ENCODE measurements at places on chromosomes 4 and X.

- DNase-seq: no peak
Observed at GRCh38 chrX:123455693-123456092, 271.6 kb downstream of the GRIA3 start.

- no peak for DNase-seq
Observed at GRCh38 chr4:7978489-7978888, 38.8 kb upstream of the AFAP1 start.

GRCh38 chr4:158384414-158384813, 137.3 kb upstream of the RXFP1 start:
- no peak for DNase-seq

GRCh38 chrX:13164611-13165010, 120.2 kb upstream of the FAM9C start:
- no peak for DNase-seq

DNA sequence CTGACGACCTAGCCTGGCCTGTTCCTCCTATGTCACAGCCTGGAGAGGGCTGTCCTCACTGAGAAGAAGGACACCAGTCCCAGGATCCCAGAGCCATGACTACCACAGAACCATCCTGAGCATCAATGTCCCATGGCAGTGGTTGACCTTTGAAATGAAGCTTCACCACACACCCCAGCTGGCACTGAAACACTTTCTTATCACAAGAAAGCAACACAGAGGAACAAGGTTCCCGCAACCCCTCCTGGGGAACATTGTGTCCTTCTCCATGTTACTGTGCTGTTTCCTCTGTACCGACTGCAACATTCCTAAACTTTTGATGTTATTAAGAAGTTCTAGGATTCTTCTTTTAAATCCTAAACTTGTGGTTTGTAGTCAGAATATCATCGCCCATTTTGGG, 21.2 kb upstream of the FAM156A start:
- no peak for DNase-seq

DNA sequence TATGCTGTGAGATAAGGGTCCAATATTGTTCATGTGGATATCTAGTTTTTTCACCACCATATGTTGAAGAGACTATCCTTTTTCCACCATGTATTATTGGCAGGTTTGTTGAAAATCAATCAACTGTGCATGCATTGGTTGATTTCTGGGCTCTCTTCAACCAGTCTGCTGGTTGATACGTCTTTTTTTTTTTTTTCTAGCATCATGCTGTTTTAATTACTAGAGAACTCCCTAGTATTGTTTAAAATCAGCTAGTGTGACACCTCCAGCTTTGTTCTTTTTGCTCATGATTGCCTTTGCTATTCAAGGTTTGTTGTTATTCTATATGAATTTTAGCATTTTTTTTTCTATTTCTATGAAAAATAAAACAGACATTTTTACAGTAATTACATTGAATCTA, 123.9 kb downstream of the SLC7A11 start:
- no peak for DNase-seq

GRCh38 chrX:14865201-14865600, 7.7 kb downstream of the FANCB start:
- no peak for DNase-seq

- no peak for DNase-seq
Observed at GRCh38 chr4:108543359-108543968, 76.9 kb upstream of the RPL34 start.

- no peak for DNase-seq
Observed at GRCh38 chr4:48450740-48451139, 32.4 kb upstream of the SLC10A4 start.

- no peak for DNase-seq
Observed at GRCh38 chr4:140866492-140867005, 110.4 kb upstream of the TBC1D9 start.

GRCh38 chrX:9646471-9647224, 119.0 kb downstream of the GPR143 start:
- DNase-seq: no peak

GRCh38 chr4:153497091-153497531, 31.0 kb downstream of the TMEM131L start:
- DNase-seq: no peak

- no peak for DNase-seq
Observed at GRCh38 chr4:113276464-113277170, 227.2 kb downstream of the ANK2 start.

DNA sequence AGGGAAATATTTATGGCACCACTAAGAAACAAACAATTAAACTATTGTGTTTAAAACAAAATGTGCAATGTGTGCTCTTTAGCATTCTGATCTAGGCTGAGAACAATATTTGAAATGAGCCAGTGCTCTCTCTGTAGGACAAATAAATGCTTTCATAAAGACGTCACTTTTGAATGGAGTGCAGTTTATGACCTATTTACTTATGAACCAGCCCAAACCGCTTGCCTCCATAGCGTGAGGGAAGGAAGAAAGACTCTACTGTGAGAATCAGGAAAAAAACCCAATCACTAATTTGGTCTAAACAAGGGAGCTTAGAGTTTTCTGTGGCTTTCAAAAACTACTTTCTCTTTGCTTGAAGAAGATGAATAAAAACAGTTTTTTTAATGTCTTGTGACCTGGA, 39.4 kb downstream of the SAT1 start:
- DNase-seq: no peak

GRCh38 chr4:48028696-48029095, 12.1 kb downstream of the NIPAL1 start:
- DNase-seq: no peak

DNA sequence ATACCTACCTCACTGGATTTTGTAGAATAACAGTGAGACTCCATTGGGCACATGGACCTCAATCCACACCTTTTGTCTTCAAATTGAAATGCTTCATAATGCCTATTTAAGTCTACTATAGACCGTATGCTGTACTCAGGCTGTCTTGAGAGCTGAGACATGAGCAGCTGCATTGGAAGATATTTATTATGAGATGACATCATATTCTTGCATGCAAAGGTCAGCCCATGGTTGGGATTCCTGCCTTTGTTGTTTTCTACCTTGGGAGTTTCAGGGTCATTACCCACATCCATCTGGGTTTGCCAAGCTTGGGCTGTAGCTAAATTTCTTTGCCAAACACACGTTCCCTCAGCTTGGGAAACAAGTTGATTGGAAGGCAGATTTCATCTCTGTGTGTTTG, 33.2 kb upstream of the MAMLD1 start:
- no peak for DNase-seq

DNA sequence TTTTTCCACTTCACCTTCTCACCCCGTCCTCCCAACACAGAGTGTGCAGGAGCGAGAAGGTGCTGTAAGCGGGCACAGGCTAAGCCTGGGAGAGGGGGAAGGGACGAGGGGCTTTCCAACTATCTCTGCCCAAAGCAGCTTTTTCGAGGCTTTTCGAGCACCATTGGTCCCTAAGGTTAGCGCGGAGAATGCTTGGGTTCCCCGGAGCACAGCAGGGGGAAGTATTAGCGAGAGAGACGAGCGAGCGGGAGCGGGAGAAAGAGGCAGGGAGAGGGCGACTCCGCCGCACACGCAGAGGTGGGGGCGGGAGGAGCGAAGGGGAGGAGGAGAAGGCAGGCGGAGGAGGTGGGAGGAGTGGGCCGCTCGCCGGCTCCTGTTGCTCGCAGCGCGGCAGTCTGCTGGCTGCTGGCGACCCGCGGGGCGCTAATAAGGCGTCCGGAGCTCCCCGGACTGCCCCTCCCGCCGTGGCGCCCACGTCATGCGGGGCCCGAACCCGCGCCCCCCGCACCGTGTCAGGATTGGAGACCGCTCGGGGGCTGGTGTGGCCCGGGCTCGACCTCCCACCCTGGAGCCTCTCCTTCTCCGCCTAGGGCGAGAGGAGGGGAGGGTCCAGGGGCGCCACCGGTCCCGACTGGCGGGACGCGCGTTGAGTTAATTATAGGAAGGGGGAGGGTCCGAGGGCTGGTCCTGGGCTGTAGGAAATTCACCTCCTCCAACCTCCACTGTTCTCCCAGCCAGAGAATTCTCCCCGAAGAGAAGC, at the start of gene ADAMTS3:
TSS of gene ADAMTS3 (minus strand) at position 263 of the 760 bp plus-strand sequence. CDS start 459 bp downstream, outside the sequence.
- no peak for DNase-seq

- no peak for DNase-seq
Observed at GRCh38 chr4:26402458-26402857, 81.6 kb downstream of the RBPJ start.

DNA sequence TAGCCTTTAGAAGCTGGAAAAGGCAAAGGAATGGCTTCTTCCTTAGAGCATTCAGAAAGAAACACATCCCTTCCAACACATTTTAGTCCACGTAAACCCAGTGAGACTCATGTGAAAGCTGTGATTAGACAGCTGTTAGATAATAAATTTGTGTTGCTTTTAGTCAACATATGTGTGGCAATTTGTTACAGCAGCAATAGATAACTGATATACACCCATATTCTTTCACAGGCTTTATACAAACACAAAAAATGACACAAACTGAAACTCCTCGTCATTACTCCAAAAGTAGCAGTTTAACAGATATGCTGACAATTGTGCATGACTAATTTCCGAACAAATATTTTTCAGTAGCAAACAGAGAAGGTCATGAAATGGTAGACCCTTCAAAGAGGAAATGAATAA, 65.3 kb downstream of the ANTXR2 start:
- no peak for DNase-seq

GRCh38 chr4:47442980-47443379, 20.5 kb downstream of the COMMD8 start:
- no peak for DNase-seq

GRCh38 chr4:176432811-176433540, 113.2 kb downstream of the SPCS3 start:
- DNase-seq: no peak

DNA sequence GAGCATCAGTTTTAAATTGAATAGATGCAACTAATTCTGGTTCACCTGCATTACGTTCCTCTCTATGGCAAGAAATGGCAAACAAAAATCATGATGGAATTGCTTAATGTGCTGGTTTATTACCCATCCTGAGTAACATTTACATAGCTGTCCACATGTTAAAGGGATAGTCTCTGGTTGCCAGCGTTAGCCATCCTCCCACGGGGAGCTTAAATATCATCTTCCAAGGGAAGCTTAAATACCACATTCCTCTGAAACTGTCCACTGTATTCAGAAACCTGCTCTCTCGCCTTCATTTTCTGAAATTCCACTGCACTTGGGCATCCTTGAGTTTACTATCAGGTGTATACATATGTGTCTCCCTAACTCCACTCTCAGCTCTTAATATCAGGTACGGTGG, 586.6 kb downstream of the TLL1 start:
- DNase-seq: no peak

DNA sequence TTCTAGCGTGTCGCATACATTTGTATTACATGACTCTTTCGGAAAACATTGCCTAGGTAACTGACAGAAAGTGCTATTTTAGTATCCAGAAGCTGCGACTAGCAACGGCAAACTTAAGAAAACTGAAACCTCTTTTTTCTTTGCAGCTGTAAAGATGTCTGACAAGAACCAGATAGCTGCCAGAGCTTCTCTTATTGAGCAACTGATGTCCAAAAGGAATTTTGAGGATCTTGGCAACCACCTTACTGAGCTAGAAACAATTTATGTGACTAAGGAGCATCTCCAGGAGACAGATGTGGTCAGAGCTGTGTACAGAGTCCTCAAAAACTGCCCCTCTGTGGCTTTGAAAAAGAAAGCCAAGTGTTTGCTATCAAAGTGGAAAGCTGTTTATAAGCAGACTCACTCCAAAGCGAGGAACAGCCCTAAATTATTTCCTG, 9.4 kb downstream of the TCEANC start:
- no peak for DNase-seq

DNA sequence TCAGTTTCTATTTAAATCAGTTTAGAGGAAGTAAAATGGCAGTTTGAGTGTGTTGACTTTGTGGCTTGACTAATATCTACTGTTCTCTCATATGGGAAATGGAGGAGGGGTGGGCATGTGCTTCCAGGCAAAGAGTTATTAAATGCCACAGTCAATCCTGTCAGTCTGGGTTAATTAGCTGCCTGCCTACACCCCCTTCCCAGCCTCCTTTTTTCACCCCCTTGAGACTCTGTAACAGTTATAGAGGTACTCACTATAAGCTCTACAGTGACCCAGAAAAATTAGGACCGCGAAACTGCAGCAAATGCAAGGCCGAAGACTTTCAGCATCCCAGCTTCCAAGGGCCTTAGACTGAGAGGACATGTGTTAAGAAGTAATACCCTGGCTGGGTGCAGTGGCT, 165.2 kb downstream of the CORIN start:
- no peak for DNase-seq

GRCh38 chrX:12704706-12705105, 86.5 kb upstream of the PRPS2 start:
- DNase-seq: no peak

DNA sequence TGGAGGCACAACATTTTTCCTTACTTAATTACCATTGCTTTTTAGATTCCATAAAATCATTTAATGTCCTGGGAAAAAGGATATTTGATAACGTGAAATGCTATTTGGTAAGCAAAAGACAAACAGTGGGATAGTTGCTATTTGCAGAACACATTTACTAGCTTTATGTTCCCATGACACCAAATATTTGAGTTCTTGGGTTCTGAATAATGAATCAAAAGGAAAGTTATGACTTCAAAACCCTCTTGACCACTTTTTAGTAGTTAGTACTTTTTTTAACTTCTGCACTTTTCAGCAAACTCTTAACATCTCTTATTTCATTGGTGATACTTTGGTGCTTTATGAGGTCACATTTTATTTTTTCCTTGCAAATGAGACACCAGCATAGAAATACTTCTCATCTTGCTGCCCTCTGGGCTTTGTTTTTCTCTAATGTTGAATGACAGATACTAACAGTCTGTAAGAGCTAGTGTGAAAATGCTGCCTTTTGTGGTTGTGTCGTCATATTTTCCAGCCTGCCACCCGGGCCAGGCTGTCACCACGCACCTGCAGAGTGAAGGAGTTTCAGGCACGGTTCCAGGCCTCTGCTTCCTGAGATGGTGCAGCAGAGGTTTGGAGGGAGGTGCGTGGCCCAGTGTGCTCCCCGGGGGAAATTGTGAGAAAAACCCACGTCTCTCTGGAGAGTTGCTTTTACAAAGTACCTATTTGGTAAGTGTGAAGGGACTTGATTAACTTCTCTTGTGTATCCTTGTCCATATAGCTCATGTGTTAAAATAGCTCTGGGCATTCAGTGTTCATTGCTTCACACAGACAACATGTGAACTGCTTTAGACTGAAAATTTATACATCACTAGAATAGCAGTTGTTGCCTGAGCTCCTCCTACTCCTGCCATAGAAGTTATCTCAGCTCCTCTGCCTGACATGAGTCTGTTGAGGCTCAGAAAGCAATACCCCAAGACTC, 34.7 kb downstream of the MSL3 start:
- peak; percentile 10 for DNase-seq
